Activated CD4-positive, alpha-beta memory T cell treated with anti-CD3 and anti-CD28 coated beads for 36 hours (primary cell): ENCODE measurements at places on chromosomes 1 and 21.

GRCh38 chr1:198253668-198254067, 96.9 kb downstream of the NEK7 start:
- H3K27ac ChIP-seq, result peak overlapping the region; percentile 61
- H3K36me3 ChIP-seq, result peaks cover 7% of the 10 kb centered on the region
- no peak for DNase-seq
- no peaks in the 10 kb centered on the region for H3K27me3 ChIP-seq

- peaks cover 22% of the 10 kb centered on the region for H3K27me3 ChIP-seq
- no peaks in the 10 kb centered on the region for H3K36me3 ChIP-seq
- no peak overlapping the region for H3K4me3 ChIP-seq
- H3K27ac ChIP-seq, result no peak overlapping the region
- DNase-seq, result no peak
These were observed 29.4 kb upstream of the TMPRSS2 start for GRCh38 chr21:41537356-41537755.

- no peak for DNase-seq
- H3K4me1 ChIP-seq, result peaks cover 36% of the 10 kb centered on the region
- no peak overlapping the region for H3K27ac ChIP-seq
- no peak overlapping the region for H3K4me3 ChIP-seq
These were observed 128.0 kb downstream of the TGFBR3 start for GRCh38 chr1:91757763-91758460.

DNA sequence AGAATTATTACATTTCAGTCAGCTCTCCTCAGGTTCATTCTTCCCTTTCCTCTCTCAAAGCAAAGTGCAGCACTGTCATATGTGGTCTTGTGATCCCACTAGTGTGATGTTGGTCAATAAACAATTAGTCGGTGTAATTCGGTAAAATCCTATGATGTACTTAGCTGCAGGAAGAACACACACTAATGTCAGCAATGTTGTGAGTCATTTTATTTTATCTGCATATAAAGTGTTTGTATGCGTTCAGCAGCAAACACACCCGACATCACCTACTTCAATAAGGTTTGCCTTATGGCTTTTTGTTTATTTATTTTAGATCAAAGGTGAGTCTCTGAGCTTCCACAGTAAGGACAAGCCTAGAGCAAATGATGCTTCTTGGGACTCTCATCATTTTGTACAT, 47.8 kb downstream of the PTPN14 start:
- peaks cover 21% of the 10 kb centered on the region for H3K27me3 ChIP-seq
- H3K36me3 ChIP-seq, result no peaks in the 10 kb centered on the region
- H3K27ac ChIP-seq, result no peak overlapping the region
- no peak for DNase-seq

GRCh38 chr1:207495801-207496792, at the start of gene CR1:
TSS of gene CR1 (plus strand) at chr1:207496157. CDS start at chr1:207496268, 111 bp downstream.
- H3K27ac ChIP-seq, result no peak within 1 kb of the TSS
- peaks cover 21% of the 10 kb centered on the region for H3K4me1 ChIP-seq
- H3K36me3 ChIP-seq, result no peaks in the 10 kb centered on the region

DNA sequence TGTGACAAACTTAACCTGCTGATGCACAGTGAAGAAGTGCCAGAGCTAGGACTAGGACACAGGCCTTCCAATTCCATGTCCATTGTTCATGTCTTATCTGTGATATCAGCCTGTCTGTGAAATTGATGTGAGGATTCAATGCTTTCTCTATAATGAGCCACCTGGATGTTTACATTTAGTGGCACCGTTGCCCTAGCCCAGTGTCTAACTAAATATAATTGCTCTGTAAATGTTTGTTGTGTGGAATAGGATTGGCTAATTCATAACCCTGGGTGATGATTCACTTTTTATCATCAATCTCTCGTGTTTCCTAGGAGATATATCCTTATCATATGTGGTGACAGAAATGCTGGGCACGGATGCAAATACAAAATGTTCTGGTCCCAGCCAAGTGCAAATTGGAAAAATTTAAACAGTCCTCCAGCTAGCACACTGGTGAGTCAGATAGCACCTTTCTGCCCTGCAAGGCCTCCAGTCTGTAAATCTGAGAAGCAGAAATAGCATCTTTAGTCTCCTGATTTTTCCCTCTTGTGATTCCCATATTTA, 46.9 kb upstream of the GNG12 start:
- H3K27ac ChIP-seq, result no peak overlapping the region
- H3K36me3 ChIP-seq, result no peaks in the 10 kb centered on the region
- no peak for DNase-seq
- peaks cover 10% of the 10 kb centered on the region for H3K27me3 ChIP-seq
- H3K4me3 ChIP-seq, result no peak overlapping the region
- H3K4me1 ChIP-seq, result no peaks in the 10 kb centered on the region

DNA sequence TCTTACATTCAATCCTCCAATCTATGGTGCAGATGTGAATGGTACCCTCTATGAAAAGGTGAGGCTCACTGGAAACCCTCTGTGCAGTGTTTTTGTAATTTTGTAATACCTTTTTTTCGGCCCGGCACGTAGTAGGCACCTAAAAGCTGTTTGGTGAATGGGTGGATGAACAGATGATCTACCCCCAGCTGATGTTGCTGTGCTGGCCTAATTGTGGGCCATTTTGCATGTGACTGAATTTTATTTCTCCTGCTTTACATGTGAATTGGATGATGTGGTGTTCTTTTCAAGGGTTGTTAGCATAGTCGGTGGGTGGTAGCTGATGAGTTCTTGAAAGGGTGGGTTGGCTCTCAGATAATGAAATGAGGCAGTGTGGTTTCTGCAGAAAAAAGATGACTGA, 10.4 kb downstream of the KDM4A start:
- H3K27ac ChIP-seq, result no peak overlapping the region
- H3K36me3 ChIP-seq, result peaks cover 60% of the 10 kb centered on the region
- no peaks in the 10 kb centered on the region for H3K27me3 ChIP-seq

DNA sequence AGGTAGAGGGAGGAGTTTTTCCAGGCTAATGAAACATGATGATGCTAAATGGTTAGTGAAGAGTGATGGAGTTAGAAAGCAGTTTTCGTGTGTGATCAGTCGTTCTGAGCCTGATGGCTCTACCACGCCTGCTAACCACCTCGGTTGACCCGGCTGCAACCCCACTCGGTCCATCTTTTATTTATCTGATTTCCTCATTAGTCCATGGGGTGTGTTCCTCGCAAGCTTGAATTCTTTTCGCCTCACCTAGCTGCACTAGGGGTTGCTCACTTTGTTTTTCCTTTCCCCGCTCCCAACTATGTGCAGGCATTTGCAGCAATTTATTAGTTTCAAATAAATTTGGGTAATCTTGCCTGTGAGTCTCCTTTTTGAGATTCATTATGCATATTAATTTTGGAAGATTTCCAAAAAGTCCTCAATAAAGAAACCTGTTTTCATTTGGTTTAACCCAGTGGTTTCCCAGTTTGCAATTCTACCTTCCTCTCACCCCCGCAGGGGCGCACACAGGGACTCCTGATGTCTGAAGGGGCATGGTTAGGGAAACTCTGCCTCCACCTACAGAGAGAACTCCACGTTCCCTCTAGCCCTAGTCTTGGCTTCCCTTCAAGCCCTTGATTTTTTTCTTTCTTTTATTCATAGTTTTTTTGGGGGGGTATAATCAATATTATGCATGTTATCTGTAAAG, 12.6 kb downstream of the B3GALT5 start:
- H3K36me3 ChIP-seq, result no peaks in the 10 kb centered on the region
- no peaks in the 10 kb centered on the region for H3K4me1 ChIP-seq
- no peak overlapping the region for H3K27ac ChIP-seq
- no peak for DNase-seq
- no peak overlapping the region for H3K4me3 ChIP-seq

GRCh38 chr1:107690491-107690890, 274.5 kb downstream of the VAV3 start:
- no peak overlapping the region for H3K4me3 ChIP-seq
- H3K27me3 ChIP-seq, result no peaks in the 10 kb centered on the region
- H3K27ac ChIP-seq, result no peak overlapping the region
- no peaks in the 10 kb centered on the region for H3K4me1 ChIP-seq
- DNase-seq, result no peak

- no peak for DNase-seq
- no peak overlapping the region for H3K4me3 ChIP-seq
- H3K36me3 ChIP-seq, result no peaks in the 10 kb centered on the region
- H3K27me3 ChIP-seq, result peaks cover 12% of the 10 kb centered on the region
These were observed 17.7 kb upstream of the PROX1 start for GRCh38 chr1:213969958-213970555.

DNA sequence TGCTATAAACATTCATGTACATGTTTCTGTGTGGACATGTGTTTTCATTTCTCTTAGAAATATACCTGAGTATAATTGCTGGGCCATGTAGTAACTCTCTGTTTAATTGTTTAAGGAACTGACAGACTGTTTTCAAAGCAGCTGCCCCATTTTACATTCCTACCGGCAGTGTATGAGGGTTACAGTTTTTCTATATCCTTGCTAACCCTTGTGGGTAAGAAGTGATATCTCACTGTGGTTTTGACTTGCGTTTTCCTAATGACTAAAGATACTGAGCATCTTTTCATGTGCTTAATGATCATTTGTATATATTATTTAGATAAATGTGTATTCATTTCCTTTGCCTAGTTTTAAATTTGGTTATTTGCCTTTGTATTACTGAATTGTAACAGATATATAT, 81.7 kb downstream of the DNM3 start:
- no peak overlapping the region for H3K27ac ChIP-seq
- peaks cover 10% of the 10 kb centered on the region for H3K36me3 ChIP-seq
- no peak overlapping the region for H3K4me3 ChIP-seq
- DNase-seq, result no peak

DNA sequence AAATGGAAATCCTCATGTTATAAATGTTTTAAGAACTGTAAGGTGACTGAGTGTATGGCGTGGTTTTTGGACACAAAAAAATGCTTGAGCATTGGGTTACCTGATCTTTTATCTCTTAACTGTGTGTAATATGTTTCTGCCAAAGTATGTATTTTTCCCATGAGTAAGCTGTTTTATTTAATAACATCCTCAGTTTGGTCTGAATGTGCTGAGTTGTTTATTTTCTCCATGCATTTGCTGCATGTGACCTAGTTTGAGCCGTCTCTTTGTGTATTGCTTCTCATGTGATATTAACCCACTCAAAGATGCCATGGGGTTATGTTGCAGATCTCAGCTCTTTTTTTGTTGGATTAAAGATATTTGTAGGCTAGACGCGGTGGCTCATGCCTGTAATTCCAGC, 6.1 kb upstream of the LYPLA2 start:
- H3K27ac ChIP-seq, result no peak overlapping the region
- H3K4me3 ChIP-seq, result no peak overlapping the region
- peaks cover 9% of the 10 kb centered on the region for H3K4me1 ChIP-seq
- no peak for DNase-seq

DNA sequence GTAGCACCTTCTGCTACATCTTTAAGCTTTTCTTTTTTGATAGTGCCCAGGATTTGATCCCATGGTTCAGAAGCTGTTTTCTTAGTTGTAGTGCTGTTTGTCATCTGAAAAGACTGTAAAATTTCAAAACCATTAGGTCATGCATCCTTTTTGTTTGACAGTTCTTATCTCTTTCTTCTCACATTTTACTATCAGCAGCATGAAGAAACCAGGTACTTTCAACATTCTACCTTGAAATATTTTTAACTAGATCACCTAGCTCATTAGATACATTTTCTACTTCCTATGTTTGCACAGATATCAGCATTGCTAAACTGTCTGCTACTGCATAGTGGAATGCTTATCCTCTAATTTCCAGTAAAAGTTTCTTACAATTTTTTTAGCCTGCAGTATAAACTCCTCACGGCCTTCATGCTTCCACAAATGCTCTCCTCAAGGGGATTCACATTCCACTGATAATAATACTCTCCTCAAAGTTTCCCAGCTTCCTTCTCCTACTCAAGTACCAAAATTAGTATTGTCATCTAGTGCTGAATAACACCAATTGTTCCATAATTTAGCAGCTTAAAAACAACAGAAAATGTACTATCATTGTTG, 243.9 kb upstream of the ZRANB2 start:
- DNase-seq, result no peak
- no peaks in the 10 kb centered on the region for H3K27me3 ChIP-seq
- H3K36me3 ChIP-seq, result no peaks in the 10 kb centered on the region
- H3K27ac ChIP-seq, result no peak overlapping the region
- no peaks in the 10 kb centered on the region for H3K4me1 ChIP-seq
- H3K4me3 ChIP-seq, result no peak overlapping the region
